Stimulated activated CD4-positive, alpha-beta T cell treated with anti-CD3 and anti-CD28 coated beads, Interleukin-1b, Interleukin-23, amount 100 ng/mL, for 48 hours (primary cell): ENCODE measurements at places on chromosomes 7 and 10.

- DNase-seq: peak; percentile 45
These were observed 31.5 kb downstream of the TCF7L2 start for GRCh38 chr10:112981553-112981952.

- no peak for DNase-seq
These were observed 46.2 kb upstream of the DLX6 start for GRCh38 chr7:96959135-96959534.

GRCh38 chr7:25859412-25860274, 292.4 kb upstream of the NFE2L3 start:
- no peak for DNase-seq

DNA sequence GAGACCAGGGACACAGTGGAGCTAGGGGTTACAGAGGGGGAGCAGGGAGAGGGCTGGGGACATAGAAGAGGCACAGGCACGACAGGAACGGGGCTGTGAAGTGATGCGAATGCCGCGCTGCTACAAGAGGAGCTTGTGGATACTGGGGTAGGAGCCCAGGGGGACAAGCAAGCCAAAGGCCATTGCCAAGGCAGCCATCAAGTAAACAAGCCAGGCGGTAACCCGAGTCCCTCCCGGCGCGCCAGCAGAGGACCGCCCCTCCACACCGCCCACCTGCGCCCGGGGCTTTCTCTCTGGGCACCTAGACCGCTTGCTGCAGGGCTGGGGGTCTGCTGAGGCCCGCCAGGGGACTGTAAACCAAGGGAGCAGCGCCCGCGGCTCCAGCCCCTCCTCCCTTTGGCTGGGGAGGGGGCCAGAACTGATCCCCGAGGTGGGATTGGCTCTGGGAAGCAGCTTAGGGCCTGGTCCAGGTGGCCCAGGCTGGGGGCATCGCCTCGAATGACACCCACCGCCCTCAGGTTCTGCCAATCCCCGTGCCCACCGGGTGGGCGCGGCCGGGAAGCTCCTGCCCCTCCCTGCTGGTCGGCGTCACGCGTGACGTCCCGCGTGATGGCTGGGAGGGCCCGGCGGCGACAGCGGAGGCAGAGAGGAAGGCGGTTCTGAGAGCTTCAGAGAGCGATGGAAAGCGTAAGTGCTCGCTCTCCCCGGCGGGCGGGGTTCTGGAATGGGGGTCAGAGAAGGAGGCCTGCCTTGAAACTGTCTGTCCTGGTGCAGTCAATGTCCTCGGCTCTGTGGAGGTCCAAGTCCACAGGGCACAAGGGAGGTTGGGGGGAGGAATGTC, 982 bp downstream of the SFXN3 start:
- peak; percentile 70 for DNase-seq

DNA sequence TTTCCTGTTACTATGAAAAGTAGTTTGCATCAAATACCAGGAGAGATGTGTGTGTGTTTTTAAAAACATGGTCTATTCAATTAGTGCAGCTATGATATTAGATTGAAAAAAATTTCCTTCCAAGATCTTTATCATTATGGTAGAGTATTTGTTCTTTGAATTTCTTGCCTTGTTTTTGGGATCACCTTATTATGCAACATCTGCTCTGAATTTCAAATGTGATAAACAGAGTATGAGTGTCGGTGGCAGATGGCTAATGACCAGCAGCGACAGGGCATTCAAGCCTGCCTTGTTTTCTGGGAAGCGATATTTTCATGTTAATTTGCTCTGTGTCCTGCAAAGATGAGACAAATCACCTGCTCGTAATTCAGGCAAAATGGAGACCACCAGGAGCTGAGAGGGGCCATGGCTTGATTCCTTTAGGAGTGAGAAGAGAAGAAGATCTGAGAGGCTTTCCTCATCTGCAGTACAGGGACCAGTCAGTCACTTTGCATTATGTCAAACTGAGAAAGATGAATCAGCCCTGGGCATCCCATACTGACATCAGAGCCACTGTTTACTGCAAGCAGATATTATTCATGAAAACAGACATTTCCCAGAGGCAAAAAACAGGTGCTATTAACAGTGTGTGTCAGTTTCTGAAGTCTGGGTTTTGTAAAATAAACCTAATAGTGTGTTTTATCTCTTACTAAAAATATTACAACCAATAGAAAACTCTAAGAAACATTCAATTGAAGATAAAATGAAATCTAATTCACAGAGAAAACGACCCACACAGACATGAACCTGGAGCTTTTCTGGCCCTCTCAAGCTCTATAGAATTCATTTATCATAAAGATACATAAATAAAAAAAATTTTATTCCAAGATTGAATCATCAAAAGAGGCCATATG, 67.6 kb downstream of the CDK6 start:
- DNase-seq: peak; percentile 55

DNA sequence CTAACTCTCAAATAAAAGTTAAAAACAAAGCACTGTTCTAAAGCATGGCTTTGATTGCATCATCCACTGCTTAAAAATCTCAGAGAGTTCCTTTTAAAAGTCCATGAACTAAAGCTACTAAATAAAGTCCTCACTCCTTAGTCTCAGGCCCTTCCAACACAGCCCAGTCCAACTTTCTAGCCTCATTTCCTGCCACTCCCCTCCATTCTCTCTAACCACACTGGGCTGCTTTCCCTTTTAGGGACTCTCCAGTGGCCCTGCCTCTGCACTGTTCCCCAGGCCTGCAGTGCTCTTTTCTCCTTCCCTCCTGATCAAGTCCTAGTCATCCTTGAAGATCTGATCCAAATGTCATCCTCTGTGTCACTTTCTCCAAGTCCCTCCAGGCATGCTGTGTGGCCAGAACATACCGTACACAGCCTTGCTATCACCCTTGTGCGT, 56.9 kb upstream of the PPP1R3C start:
- no peak for DNase-seq
